ENCODE measurements at places on chromosomes 6 and 20.

DNA sequence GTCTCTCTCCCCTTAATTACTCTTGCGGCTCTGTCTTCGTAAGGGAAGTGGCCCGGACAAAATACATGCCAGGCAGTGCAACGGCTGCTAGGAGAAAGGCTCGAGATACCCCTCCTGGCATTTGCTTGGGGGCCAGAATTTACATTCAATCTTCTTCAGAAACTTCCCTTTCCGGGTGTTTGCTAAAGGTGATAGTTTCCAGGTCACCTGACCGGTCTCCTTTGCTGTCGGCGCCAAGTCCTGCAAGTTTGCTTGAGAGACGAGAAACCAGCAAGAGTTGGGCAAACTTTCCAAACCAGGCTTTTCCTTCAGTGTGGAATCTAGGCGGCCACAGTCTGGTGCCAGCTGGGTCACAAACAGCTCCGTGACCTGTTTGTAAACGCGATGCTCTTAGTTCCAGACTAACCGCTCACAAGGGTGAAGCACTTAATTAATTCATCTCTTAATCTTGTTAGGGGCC is 563 bp upstream of the SRSF3 start:
- DNase-seq = peak; percentile 58

- DNase-seq = peak; percentile 63
Observed at GRCh38 chr6:41767112-41767833, 12.4 kb downstream of the FRS3 start.

DNA sequence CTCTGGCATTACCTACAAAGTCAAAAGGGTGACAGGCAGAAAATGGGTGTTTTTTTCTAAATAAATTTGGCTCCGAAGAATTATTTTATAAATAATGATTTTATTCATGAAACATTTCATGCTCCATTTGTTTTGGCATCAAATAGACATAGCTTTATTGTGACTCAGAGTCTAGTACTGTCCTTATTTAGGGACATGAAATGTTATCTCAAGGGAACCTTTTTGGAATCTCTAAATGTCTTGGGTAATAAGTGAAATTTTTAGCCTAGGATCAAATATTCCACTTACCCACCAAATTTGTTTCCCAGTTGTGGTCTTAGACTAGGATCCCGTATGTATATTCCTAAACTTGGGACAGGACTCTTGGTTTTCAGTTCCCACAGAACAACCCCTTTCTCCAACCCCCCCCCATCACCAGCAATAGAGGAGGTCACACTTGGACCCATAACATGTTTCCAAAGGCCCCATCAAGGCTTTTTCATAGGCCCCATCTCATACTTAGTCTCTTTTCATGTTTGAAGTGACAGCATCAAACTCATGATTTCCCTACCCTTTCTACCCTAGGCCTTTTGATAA is 81.8 kb downstream of the JAG1 start:
- DNase-seq = peak; percentile 95

DNA sequence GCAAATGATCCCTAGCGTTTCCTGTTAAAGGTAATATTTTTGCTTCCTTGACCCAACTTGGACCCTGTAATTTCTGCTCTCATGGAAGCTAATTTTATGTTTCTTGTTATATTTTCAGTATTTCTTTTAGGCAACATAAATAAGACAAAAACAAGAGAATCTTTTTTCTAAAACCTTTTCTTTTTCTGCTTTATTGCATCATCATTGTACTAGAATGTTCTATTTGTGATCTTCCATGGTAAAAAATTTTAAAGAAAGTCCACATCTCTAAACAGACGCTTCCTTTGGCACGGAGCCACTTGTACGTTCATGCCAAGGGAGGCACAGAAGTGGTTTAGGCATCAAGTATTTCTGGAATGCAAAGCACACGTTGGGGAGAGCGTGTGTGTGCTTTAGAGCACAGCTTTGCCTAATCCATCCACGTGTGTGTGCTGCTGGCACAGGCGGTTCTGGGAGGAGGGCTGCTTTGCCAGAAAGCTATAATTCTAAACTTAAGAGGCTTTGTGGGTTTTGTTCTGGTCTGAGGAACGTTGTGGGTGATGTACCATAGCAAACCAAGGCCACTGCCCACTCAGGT is 98.3 kb downstream of the SASH1 start:
- DNase-seq = peak; percentile 95

- DNase-seq = no peak
Observed at GRCh38 chr6:12343122-12343439, 52.9 kb downstream of the EDN1 start.

DNA sequence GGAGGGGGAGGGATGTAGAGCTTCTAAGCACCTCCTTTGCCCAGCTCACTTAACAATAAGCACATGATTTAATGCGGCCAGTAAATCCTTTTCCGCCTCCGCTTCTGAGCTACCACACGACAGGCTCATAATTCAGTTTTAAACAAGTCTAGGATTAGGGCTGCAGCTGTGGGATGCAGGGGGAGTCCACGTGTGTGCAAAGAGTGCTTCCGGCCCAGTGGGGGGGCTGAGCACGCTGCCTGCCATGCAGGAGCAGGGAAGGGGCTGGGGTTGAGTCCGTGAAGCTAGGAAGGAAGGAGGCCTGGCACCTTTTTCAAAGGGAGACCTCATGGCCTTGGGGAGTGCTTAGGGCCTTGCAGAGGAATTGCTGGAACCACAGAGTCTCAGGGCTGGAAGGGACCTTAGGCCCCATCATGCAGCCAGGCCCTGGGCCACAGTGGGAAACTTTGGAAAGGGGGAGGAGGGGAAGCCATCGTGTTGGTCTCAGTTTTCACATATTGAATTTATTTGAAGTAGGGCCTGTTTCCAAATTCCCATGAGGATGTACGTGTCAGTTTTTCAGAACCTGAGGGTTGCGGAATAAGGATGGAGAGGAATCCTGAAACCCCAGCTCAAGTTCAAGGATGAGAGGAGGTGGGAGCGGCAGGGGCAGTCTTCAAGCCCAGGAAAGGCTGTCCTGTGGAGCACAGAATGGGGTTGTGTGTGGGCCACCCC is 96.1 kb downstream of the VEGFA start:
- no peak for DNase-seq

GRCh38 chr6:8389036-8389818 is 46.1 kb downstream of the SLC35B3 start:
- DNase-seq = no peak

GRCh38 chr6:74115674-74116073 is 419.7 kb downstream of the CD109 start:
- DNase-seq = no peak

DNA sequence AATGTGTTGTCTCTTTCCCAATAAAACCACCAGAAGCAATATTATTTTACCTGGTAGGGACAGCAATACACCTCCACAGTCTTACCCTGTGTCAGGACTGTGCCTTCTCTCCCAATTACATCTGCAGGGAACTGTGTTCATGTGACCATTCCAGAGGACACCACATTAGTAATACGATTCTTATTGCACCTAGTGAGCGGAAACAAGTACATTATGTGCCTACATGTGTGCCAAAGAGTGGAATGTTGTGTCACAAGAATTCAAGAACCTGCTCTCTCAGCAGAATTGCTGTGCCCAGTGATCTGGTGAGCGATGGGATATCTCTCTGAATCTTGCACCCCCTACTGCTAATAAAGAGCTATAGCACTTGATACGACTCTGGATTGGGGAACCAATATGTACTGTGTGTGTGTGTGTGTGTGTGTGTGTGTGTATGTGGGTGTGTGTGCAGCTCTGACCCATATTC is 57.4 kb upstream of the FOXC1 start:
- DNase-seq = no peak

DNA sequence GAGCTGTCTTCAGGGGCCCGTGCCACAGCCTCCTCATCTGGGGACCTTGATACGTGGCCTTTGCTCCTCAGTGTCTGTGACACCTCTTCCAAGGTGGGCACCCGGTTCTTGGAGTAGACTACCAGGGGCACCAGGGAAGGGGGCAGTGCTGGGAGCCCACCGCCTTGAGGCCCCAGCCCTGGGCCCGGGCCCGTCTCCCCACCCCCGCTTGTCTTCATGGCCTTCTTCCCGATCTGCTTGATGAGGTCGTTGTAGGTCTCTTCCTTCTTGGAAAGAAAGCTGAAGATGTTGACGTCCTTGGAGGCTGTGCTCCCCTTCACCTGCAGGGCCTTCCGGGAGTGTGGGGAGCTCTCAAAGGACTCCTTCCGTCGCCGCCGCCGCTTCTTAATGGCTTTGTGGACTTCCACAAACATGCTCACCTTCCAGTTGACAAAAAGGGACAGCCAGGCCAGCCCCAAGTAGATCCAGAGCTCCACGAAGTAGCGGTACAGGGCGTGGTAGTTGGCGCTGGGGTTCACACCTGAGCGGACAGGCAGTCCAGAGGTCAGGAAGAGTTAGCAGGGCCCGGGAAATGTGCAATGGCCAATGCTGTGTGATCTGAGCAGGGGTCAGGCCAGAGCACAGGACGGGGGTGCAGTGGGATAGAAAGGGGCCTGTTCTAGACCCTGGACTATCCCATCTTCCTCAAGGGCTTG is 37.9 kb downstream of the KCNK5 start:
- no peak for DNase-seq

- no peak for DNase-seq
Observed at GRCh38 chr6:36977470-36977941, 8.5 kb downstream of the MTCH1 start.

DNA sequence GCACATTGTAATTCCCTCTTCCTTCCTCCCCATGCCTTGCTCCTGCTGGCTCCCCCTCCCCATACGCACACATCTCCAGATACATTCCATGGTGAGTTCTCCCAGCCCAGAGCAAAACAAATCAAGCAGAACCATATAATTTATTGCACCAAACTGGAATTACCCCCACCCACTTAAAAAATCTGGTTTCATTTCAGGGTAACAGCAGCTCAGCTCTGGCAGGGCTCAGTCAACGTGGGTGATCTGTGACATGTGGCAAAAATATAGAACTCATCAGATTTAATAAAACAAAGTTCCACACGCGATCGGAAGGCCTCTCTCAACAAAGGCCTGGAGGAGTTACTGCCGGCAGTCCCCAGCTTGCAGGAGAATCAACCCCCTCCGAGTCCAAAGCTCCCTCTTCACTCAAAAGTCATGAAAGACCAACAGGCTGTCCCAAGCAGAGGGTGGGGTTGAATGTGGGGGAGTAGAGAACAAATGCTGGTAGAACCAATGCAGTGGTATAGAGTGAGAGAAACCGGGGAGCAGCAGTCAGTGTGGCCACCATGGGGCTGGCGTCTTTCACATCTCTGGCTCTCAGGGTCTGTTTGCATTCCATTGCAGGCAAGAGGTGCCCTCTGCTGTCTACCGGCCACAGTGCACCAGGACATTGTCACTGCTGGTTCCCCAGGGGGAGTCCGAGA is 323.3 kb upstream of the NT5E start:
- peak; percentile 94 for DNase-seq

DNA sequence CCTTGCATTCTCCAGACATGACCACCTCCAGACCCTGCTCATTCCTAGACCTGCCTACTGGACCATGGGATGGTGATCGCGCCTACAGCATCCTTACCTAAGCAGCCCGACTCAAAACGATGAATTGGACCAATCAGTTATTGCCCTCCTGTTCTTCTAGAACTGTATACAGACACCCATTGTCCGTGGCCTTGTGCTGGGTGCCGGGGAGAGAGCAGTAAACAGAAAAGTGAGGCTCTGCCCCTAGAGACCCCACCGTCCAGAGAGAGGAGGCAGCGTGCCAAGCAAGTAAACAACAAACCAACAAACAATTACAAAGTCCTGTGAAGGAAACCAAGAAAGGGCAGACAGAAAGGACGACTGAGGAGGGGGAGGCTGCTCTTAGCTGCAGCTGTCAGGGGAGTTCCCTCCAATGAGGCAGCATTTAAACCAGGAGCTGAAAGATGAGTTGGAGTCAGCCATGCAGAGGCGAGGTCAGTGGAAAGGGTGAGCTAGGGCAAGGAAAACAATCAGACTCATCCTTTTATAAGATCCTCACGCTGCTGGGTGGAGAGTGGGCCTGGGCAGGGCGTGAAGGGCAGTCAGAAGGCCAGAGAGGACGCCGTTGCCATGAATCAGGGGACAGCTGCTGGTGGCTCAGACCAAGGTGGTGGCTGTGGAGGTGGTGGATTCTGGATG is 37.6 kb upstream of the BLCAP start:
- no peak for DNase-seq

GRCh38 chr6:151389618-151390275 is 1.6 kb downstream of the ZBTB2 start:
- peak; percentile 80 for DNase-seq

DNA sequence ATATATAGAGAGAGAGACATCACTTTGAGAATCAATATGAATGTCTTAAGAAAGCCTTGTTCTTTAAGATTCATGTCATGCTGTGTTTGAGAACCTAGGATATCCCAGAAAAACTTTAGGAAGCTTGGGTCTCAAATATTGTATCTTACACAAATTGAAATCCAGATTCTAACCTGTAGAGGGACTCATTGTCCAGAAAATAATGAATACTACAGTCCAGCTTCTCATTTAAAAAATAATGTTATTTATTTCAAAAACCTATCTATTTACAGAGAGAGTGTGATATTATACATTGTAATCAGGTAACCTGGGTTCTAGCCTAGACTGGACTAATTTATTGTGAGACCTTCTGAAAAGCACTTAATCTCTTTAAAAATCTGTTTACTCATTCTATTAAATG is 4.2 kb downstream of the RFX6 start:
- no peak for DNase-seq

DNA sequence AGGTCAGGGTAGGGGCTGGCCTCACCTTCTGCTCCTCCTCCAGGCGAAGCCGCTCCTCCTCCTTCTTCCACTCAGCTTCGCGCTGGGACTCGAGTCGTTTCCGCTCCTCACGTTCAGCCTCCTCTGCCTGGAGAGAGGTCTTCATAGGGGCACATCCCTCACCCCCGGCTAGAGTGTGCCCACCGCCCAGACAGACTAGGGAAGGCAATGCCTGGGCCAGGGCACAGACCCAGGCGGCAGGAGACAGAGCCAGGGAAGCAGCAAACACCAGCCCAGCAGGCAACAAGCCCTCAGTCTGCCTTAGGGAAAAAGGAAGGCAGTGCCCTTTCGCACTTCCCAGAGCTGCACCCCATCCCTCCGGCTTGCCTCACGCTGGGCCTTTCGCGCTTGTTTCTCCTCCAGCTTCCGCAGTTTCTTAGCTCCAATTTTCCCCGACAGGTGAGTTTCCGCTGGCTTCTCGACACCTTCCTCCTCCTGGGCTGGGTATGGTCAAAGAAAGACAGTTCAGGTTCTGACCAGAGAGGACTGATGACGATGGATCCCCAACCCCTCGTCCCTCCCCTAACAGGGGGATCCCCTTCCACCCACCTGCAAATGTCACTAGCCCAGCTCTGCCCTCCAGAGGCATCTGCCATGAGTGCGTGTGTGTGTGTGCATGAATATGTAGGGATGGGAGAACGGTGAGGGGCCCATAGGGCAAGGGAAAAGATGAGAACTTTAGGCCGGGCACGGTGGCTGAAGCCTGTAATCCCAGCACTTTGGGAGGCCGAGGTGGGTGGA is 4.3 kb downstream of the DDRGK1 start:
- no peak for DNase-seq

- no peak for DNase-seq
Observed at GRCh38 chr20:48482790-48483189, 345.0 kb downstream of the PREX1 start.

- no peak for DNase-seq
Observed at GRCh38 chr6:46056906-46057529, 41.4 kb upstream of the CLIC5 start.

All from fibroblast of skin of back (primary cell).